Stimulated activated CD8-positive, alpha-beta memory T cell treated with anti-CD3 and anti-CD28 coated beads, Interleukin-7, amount 100 ng/mL, for 1 hour (primary cell): ENCODE measurements at places on chromosomes 3 and 15.

DNA sequence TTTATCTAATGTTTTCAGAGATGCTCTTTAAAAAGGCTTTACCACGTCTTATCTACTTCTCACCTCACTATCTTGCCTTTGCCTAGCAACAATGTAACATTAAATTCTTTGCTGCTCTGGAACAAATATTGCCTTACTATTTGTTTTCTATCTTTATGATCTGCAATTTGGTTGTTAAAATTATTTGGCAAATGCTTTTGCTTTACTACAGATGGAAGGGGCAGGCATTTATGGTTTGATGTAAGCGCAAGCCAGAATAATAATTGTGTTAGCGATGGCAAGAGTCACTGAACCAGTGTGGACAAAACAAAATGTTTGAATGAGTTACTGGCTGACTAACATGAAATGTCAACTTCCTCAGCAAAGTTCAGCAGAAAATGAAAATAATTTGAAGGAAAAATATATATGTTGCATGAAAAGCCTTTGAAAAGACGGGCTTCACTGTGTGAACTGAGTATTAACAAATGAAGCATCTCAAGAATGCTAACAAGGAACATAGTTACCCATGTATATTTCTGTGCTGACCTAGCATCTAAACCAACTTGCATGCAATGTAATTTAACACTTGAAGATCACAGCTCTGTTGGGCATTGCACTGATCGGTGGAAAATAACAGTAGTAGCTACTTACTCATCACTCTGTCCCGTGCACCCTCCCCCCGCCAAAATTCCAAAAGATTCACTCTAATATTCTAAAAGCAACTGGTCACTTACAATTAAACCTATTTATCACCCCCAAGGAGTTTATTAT lies 454.0 kb upstream of the ARHGEF26 start:
- DNase-seq: no peak

- no peak for DNase-seq
Observed at GRCh38 chr3:44033123-44033522, 208.6 kb upstream of the TOPAZ1 start.

GRCh38 chr3:16697443-16698147 lies 92.4 kb upstream of the DAZL start:
- no peak for DNase-seq

DNA sequence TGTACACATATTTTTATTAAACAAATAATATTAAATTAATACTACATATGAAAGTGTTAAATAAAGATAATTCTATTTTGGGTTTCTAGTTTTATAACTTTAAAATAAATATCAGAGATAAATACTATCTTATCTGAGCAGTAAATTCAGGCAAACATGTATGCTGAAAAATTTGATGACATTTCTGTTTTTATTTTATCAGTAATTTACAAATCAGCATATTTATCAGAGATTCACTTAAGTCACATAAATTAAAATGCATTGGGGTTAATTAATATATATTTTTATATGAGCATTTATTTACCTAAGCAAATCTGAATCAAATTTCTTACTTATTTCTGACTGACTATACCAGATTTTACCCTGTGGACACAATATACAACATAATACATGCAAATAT lies 1499.8 kb downstream of the OTOL1 start:
- no peak for DNase-seq

GRCh38 chr3:52792413-52792812 lies 2.2 kb upstream of the ITIH3 start:
- no peak for DNase-seq

- DNase-seq: no peak
Observed at GRCh38 chr3:197458179-197458707, 97.5 kb downstream of the BDH1 start.

- DNase-seq: no peak
Observed at GRCh38 chr3:52176180-52176752, 21.7 kb upstream of the ALAS1 start.

- DNase-seq: no peak
Observed at GRCh38 chr15:25093455-25094029, 138.8 kb downstream of the SNRPN start.

- DNase-seq: no peak
Observed at GRCh38 chr3:14110699-14111098, 14.0 kb downstream of the CHCHD4 start.

DNA sequence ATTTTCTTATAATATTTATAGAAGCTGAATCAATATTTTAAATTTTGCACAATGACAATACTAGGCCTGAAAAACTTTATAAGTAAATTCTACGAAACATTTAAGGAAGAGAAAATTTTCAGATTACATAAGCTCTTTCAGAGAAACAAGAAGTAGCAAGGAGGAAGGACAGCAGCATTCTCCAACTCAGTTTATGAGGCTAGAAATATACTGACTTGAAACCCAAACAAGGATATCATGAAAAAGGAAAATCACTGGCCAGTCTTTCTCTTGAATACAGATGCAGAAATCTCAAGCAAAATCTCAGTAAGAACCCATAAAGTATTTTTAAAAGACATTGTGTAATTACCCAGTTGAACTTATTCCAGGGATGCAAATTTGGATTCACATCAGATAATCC lies 121.3 kb downstream of the STAC start:
- DNase-seq: no peak

DNA sequence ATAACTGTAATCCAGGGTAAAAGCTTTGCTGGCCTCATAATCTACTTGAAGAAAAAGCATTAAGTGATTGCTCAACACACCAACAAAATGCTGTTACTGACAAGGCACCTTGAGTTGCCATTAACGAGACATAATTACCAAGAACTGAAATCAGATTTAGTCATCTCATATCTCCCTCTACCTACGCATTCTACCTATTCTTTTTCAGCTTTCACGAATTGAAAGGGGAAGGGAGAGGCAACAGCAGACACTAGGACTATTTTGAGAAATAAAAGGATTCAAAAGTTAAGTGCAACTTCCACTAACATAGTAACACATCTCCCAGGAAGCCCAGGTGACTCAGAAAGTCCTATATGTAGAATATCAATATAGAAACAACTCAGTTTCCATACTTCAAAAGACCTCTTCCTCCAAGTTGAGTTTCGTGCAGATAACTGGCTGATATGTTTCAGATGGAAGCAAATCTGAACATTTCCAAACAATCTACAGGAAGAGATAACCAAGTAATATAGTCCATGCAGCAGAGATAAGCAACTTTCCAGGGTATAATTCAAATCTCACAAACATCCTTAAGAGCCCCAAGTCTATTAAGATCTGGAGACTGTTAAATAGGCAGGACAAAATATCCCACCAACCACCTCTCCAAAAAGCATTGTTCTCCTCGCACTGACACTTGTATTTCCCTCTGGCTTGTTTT lies 1.9 kb downstream of the OSBPL10 start:
- DNase-seq: no peak

- DNase-seq: no peak
Observed at GRCh38 chr3:140655678-140656077, 22.2 kb upstream of the TRIM42 start.

GRCh38 chr3:181913254-181913653 lies 201.5 kb downstream of the SOX2 start:
- DNase-seq: no peak

- DNase-seq: no peak
Observed at GRCh38 chr3:52452570-52453221, 1.1 kb downstream of the TNNC1 start.

DNA sequence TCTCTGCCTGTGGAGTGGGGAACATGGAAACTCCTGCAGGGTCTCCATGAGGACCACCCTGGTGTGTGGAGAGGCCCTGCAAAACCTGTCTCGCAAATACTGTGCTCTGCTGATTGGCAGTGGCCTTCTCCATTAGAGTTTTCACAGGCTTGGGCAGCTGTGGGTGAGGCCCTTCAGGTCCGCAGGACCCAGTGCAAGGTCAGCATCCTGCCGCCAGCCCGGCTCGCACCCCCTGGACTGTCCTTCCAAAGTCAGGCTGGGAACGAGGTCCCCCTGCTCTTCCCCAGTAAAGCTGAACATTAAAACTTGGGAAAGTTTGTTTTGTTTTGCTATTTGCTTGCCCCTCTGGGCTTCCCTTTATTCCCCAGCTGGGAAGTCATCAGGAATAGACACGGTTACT lies 85.0 kb upstream of the PLXNA1 start:
- no peak for DNase-seq

GRCh38 chr3:111542611-111543300 lies 759 bp downstream of the CD96 start:
- DNase-seq: no peak

- no peak for DNase-seq
Observed at GRCh38 chr3:181700168-181701087, 11.3 kb upstream of the SOX2 start.

- no peak for DNase-seq
Observed at GRCh38 chr3:61714225-61714624, 152.9 kb downstream of the PTPRG start.

- no peak for DNase-seq
Observed at GRCh38 chr15:70853318-70853972, 512 bp downstream of the LARP6 start.

- no peak for DNase-seq
Observed at GRCh38 chr3:96319166-96319565, 495.2 kb upstream of the EPHA6 start.

DNA sequence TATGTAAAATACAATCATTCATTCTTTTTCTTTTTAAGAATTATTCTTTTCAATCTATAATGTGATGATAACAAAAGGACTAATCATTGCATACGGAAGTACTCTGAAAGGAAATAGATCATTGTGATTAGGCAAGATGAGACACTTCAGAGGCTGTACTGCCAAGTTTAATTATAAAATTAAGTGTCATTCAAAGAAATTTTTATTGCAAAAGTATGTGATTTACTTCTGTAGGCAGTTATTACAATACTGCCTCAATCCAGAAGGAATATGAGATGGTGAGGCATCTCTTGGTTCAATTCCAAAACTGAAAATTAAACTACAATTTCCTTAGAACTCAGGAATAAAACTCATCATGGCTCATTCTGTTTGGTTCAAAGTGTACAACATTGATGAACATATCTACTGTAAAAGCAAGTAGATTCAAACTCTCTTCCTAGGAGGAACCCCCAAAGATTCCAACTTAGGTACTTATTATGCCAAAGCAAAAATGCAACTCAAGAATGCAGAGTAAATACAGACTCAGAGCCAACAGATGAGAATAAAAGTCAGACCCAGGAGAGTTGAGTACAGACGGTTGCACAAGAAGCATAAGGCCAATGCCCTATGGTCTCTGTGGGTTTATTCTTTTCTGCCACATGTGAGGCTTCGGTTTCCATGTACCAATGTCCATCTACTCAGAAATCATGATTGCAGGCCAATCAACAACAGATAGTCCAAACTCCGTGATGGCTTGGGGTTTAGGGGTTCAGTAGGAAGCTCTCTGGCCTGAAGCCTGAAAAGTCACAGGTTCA lies 118.5 kb upstream of the WNT5A start:
- DNase-seq: no peak

DNA sequence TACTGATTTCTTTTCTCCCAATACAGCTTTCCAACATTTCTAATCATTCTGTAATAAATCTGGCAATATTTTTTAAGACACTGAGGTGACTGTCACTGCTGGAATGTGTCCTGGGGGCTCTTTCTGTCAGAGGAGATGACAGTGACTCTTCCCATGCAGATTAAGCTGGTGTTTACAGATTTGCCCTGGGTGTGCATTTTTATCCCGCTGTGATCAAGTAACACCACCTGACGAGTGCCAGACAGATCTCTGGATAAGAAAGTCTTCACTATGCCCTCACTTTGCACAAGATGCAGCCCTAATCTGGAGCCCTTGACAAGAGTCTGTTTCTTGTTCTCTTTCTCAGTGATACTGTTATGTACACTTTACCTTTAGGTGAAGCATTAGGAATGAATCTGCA lies 477.7 kb downstream of the ZIC1 start:
- no peak for DNase-seq

GRCh38 chr3:110077093-110077492 lies 739.7 kb upstream of the DPPA4 start:
- DNase-seq: no peak

DNA sequence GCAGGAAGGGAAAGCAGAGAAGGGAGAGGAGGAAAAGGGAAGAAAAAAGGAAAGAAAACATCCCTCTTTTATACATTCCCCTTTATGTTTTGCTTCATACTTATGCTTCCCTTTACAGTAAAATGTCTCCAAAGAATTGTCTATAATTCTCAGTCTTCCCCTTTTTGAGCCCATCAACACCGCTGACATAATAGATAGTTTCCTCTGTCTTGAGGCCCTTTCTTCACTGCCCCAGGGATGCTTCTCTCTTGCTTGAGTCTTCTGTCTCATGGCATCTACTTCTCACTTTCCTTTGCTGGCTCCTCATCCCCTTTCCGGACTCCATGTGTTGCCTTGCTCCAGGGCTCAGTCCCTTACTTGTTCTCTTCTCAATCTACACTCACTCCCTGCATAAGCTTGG lies 99.7 kb upstream of the DAZL start:
- DNase-seq: no peak

- DNase-seq: no peak
Observed at GRCh38 chr3:189537135-189537534, 94.1 kb upstream of the TP63 start.

DNA sequence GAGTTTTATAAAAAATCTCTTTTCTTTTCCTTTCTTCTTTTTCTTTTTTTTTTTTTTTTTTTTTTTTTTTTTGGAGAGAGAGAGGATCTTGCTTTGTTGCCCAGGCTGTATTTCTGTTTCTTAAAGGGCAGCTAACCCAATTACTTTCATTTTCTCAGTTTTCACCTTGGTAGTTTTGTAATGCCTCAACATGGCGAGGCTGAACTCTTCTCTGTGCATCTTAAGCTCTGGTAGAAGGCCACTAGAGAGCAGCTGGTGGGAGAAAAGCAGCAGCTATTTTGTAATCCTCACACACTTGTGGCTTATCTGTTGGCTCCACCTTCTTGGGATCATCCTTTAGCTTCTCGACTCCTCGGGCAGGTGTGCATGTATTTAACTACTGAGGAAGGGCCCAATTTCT lies 152.2 kb upstream of the MEIS2 start:
- no peak for DNase-seq

GRCh38 chr3:149299938-149300801 lies 33.3 kb downstream of the TM4SF18 start:
- DNase-seq: no peak

- DNase-seq: no peak
Observed at GRCh38 chr3:119600732-119601131, 3.0 kb downstream of the PLA1A start.

- DNase-seq: no peak
Observed at GRCh38 chr3:114364806-114365654, 71.2 kb downstream of the TIGIT start.

DNA sequence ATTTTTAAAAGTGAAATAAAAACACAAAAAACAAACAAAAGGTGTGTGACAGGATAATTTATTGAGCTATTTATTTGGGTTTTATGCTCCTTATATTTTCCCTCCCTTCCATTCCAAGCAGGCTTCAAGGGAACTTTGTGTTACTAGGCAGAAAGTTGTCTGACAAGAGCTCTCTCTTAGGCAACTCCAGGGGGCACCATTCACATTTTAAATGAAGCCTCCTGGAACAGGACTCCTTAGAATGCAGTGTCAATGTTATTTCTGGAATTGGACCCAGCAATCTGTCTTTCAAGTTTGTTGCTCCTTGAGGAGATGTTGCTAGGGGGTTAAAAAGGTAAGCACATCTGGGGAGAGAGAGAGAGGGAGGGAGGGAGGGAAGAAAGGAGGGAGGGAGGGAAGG lies 5.4 kb upstream of the RFX7 start:
- DNase-seq: no peak

GRCh38 chr3:23875113-23875725 lies 41.6 kb downstream of the NKIRAS1 start:
- DNase-seq: no peak
